NCI-H2171 (cell line): ENCODE measurements at places on chromosomes 4 and X.

GRCh38 chr4:79865201-79865597 lies 207.8 kb downstream of the ANTXR2 start:
- DNase-seq, result no peak

- no peak for DNase-seq
These were observed 65.7 kb downstream of the MAGEA1 start for GRCh38 chrX:153244767-153245166.

DNA sequence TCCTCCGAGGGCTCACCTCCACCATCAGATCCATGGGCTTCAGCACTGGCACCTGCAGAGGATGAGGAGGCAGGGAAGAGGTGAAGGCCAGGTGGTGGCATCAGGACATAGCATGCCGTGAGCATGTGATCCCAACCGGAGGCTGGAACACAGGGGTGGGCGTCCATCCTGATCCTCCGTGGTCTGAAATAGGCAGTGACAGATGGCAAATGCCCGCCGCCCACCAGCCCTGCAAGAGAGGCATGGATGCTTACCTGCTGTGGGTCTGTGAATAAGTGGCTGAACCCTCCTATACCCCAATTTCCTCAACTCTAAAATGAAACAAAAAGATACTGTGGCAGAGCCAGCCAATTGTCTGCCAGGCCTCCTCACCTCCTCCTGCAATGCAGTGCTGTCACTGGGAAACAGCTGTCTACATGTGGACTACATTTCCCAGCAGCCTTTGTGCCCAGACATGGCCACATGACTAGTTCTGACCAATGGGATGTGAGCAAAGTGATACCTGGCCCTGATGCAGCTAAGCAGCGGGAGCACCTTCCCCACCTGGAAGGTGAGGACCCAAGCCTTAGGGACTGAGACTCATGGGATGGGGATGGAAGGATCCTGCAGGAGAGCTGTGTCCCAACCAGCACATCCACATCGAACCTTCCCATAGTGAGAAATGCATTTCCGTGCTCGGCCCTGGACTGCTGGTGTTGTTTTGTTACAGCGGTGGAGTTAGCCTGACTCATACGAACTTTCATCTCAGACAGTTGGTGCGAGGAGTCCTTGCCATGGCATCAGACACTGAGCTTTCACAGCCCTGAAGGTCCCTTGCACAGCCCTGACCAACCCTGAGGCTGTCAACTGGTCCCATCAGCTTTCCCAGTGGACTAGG lies 99.5 kb downstream of the PPP2R2C start:
- no peak for DNase-seq

DNA sequence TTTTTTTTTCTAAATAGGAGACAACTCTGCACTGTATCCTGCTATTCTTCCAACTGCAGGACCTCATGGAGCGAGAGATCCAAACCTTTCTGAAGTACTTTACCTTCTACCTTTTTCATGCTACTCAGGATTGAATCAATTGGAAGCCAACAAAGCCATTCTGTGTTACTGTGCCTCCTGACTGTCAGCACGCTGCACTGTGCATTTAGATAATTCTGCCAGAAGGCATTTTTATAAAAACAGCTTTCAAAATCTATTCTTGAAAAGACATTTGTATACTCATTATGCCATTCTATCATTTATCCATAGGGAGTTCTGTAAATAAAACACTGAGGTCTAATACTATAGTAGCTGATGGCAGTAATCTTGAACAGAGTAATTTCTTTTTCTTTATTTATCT lies 142.8 kb downstream of the SLIT2 start:
- no peak for DNase-seq

DNA sequence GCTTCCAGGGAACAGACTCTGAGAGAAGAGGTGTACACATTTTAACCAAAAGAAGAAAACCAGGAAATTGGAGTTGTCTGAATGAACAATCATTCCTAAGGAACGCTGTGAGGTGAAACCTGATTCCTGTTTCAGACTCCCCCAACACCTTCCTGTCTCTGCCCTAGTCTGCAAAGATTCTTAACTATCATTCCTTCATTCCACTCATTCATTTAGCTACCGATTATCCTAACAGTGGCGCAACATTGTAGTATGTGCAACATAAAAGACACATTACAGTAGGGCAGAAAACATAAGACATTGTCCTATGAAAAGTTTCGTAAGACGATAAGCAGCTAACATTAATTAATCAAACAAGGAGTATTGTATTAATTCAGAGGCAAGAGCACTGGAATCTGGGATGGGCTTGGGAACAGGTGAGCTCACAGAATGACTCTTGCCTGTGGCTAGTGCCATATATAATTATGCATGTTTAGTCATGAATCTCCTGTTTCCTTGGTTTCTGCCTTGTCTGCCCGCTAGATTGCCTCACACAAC lies 23.8 kb upstream of the ADH7 start:
- no peak for DNase-seq

- DNase-seq, result no peak
These were observed 6.0 kb downstream of the GRIA3 start for GRCh38 chrX:123190096-123190495.

GRCh38 chrX:153794897-153795816 lies 689 bp downstream of the SSR4 start:
- no peak for DNase-seq

DNA sequence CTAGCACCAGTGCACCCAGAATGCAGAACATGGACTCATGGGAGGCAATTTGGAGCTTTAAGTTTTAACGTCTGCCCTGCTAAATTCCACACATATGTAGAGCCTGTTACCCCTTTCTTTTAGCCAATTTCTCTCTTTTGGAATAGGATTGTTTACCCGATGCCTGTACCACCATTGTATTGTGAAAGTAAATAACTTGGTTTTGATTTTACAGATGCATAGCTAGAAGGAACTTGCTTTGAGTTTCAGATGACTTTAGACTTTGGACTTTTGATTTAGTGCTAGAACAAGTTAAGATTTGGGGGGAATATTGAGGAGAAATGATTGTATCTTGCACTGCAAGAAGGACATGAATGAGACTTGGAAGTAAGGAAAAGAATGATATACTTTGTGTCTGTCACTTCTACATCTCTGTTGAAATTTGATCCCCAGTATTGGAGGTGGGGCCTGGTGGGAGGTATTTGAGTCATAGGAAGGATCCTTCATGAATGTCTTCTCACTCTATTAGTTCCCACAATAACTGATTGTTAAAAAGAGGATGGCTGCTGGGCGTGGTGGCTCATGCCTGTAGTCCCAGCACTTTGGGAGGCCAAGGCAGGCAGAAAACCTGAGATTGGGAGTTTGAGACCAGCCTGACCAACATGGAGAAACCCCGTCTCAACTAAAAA lies 794.8 kb upstream of the LCORL start:
- no peak for DNase-seq

- no peak for DNase-seq
These were observed 15.0 kb upstream of the HPGDS start for GRCh38 chr4:94357624-94358023.

DNA sequence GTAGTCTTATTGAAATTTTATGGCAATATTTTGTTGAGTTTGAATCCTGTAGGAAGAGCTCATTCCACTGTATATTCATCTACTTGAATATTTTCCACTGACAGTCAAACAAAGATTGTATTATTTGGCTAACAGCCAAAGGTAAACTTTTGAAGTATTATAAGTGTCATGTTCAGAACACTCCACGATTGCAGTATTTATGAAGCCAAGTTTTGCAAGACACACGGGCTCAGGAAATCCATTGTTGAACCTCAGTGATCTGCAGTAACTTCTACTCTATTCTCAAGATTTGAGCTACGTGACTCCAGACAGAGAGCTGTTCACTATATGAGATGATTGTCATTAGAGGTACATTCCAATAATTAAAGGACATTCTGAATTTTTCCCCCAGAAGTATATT lies 302.7 kb upstream of the ADGRL3 start:
- DNase-seq, result no peak

DNA sequence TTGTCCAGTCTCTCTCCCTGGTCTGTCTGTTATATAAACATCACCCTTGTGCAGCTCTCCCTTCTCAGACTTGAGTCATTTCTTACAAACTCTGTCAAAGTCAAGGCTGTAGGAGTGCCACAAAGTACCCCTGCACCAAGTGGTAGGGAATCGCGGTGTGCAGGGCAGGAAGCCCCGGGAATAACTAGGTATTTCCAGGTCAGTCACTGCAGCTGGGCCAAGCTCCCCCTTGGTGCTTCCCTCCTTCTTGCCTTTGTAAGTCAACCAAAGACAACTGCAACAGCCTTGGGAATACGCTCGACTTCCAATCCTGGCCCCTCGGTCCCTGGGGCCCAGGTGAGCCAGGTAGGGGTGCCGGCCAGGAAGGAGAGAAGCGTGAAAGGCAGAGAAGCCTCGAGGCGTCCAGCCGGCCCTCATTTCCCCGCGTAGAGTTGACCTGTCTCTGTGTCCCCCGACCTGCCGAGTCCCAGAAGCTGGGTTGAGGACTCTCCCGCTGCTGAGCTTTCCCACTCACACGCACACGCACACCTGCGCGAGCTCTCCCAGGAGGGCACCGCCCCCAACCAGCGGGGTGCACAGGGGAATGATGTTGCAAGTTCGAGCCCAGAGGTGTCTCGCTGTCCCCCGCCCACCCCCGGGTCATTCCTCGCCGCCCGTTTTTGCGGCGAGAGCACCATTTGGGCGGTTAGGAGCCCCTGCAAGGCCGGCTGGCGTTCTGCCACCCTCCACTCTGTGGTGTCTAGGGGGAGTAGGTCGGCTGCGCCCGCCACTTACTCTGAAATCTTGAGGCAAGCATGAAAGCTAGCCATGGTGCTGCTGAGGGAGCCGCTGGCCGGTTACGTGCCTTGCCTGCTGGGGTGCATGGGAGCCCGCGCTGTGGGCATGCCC lies 22.8 kb upstream of the KIAA1210 start:
- DNase-seq, result no peak

GRCh38 chr4:2814627-2815270 lies 21.9 kb downstream of the SH3BP2 start:
- DNase-seq, result no peak

DNA sequence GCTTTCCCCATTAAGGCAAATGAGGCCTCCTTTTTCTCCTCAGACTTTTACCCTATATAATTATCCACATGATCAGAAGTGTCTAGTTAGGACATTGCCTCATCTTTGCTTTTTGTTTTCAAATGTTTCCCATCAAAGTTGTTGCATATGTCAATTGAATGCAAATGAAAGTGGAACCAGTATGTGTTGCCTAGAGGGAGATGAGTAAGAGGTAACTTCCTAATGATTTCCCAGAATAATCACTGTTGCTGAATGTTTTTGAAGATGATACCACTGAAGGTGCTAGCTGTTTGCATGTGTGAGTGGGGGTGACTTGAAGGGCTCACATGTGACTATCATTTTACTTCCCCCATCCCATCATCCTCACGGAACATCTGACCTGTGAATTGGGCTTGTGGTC lies 33.9 kb downstream of the PAK3 start:
- DNase-seq, result no peak

DNA sequence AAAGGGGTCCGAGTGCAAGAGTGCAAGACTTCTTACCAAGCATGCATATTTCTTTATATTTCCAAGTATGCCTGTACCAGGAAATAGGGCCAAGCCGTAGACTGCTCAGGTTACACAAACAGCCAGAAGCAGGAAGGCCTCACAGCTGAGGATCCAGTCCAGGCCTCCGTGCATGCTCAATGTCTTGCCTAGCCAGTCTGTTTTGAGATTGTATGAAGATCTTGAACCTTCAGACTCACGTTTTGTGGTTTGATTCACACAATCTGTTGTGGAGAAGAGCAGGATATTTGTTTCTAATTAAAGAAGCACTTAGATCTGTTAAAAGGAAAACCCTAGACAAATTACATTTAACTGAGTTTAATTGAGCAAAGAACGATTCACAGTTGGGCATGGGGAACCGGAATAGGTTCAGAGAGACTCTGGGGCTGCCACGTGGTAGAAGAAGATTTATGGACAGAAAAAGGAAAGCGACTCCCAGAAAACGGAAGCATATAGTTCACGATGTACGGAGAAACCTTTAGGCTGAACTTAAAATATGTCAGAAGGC lies 1.2 kb downstream of the MGST2 start:
- peak; percentile 0 for DNase-seq

GRCh38 chr4:81564025-81564424 lies 92.3 kb upstream of the RASGEF1B start:
- no peak for DNase-seq

DNA sequence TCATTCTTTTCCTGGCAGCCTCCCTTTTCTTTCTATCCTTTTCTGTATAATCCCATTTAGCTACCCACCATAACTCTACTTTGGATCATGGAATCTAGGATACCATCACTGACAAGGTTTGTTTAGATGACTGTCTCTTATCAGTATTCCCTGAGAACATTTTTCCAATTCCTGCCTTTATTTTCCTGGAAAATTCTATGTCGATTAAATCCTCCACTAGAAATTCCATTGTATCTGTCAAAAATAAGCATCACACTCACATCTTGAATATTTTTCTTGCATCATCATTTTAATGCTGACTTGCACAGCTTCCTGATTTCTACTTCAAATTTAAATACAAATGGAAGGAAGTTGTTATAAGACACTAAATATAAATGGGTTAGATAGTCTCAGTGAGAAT lies 20.2 kb downstream of the TRIM2 start:
- DNase-seq, result no peak

GRCh38 chr4:23135792-23136645 lies 443.3 kb downstream of the GBA3 start:
- no peak for DNase-seq

GRCh38 chr4:152309418-152309817 lies 226.5 kb downstream of the FBXW7 start:
- no peak for DNase-seq

- no peak for DNase-seq
These were observed 9.3 kb upstream of the CUL4B start for GRCh38 chrX:120570011-120570600.

DNA sequence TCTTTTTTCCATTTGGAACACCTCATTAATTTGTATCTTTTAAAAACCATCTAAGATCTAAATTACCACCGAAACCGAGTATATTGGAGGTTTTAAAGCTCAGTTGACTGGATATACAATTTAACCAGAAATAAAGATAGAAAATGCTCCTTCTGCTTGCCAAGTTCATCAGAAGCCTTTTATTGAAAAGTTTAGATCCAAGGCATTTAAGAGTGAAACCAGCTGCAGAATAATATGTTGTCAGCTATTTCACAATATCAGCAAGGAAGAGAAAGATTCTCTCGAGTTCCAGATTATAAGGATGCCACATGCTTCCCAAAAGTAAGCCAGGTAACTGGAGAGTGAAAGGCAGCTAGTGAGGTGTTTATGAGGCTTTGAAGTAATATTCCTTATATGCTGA lies 217.4 kb downstream of the DCTD start:
- no peak for DNase-seq

- DNase-seq, result no peak
These were observed 149.5 kb downstream of the QDPR start for GRCh38 chr4:17362430-17362829.

GRCh38 chr4:96136056-96136455 lies 296.2 kb downstream of the PDHA2 start:
- no peak for DNase-seq

- DNase-seq, result no peak
These were observed 4.0 kb downstream of the TCEAL2 start for GRCh38 chrX:102129473-102129872.

GRCh38 chr4:74449571-74450297 lies 4.8 kb downstream of the AREG start:
- no peak for DNase-seq

- no peak for DNase-seq
These were observed 28.9 kb downstream of the ZNF827 start for GRCh38 chr4:145909773-145910172.
